ENCODE measurements at places on chromosomes 2 and 18.
A peak's percentile ranks its signal among the peaks of the same experiment; 100 is the strongest.

DNA sequence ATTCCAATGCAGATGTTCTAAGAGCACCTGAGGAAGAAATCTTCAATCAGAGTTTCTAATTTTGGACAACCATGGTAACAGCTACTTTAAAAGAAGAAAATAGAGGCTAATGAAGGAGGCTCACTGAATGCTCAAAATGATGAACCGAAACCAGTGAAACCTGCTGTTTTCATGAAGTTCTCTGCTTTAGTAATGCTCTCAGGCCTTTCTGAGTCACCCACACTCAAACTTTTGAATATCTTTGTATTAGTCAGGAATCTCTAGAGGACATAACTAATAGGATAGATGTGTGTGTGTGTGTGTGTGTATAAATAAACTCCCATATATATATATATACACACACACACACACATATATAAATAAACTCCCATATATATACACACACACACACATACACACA, 76.9 kb upstream of the RIT2 start:
- DNase-seq, result no peak

- DNase-seq, result no peak
Observed at GRCh38 chr2:201734111-201734510, 35.7 kb upstream of the MPP4 start.

DNA sequence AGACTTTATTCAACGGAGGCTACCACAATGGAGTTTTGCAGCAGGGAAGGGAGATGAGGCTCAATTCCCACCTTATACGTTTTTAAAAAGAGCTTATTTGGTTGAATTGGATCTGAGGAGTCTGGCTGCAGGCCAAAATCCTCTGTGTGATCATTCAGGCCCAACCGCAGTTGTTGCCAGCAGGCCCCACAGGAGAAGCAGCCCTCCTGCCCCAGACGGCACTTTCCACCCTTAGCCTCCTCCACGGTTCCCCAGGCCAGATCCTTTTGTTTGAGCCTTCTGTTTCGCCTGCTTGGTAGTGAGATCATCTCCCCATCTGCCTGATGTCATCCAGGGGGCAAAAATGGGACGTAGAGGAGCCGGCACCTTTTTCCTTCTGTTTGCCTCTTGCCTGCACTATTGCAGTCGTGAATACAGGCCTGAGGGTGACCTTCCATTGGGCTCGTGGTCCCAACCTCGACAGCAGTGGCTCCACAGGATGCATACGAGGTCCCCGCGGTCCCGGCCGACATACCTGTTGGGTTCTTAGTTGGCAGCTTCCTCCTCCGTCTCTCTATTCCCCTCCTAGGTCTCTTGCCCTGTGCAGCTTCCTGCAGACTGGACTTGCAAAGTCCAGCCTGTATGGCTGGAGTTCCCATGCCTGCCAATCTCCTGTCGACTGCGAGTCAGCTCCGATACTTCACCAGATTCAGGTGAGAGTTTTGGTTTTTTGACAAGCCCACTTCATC, 9.3 kb upstream of the GPR35 start:
- no peak for DNase-seq

DNA sequence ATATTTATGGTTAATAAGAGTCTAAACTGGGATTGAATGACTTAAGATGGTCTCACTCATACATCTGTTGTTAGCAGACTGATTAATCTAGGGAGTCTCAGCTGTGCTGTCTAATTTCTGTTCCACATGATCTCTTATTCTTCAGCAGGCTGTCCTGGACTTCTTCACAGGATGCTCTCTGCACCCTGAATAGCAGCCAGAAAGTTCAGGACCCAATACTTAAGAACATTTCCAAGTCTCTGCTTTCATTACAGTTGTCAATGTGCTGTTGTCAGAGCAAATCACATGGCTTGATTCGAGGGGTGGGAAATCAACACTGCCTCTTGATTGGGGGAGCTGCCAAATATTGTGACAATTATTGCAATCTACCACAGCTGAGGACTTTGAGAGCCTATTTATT, 627.1 kb upstream of the SLC8A1 start:
- DNase-seq, result no peak

DNA sequence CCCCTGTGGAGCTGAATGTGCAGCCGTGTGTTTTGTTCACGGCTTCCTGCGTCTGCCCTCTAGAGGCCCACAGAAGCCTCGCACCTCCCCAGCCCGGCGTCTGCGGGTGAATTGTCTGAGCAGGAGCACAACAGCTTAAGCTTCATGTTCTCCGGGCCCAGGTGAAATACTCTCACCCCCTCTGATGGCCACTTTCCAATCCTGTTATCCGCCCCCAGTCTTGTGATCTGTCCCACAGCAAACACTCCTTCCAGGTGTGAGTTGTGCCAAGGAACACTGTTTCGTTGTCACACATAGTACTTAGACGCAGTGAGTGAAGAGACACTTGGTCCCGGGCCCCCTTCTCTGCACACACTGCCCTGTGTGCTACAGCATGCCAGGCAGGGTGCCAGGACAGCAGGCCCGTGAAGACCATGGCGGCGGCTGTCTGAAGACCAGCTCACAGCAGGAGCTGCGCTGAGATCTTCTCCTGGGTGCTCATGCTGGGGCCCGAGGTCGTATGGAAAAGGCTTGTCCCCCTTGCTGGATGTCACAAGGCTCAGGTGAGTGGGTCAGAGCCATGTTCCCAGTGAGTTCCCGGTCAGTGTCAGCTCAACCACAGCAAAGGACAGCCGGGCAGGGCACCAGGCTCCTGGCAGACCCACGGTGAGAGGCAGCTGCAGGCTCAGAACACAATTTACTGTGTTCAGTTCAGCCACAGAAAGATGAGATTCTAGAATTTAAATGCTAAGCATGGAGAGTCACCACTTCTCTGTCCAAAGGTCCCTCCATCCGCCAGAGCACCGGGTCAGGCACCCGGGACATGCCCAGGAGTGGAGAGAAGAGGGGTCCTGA, 6.8 kb upstream of the PXDN start:
- DNase-seq, result peak; percentile 76
